ENCODE measurements at places on chromosomes 3 and 15.

GRCh38 chr15:93825682-93826081 is 405.7 kb upstream of the MCTP2 start:
- no peak for DNase-seq

- no peak for DNase-seq
These were observed 128.3 kb downstream of the GOLIM4 start for GRCh38 chr3:167967257-167968036.

- DNase-seq = no peak
These were observed 102.1 kb downstream of the DUT start for GRCh38 chr15:48433226-48433886.

GRCh38 chr3:142951794-142952193 is 11.7 kb downstream of the PAQR9 start:
- no peak for DNase-seq

GRCh38 chr15:73318463-73319351 is 50.1 kb downstream of the HCN4 start:
- DNase-seq = no peak

DNA sequence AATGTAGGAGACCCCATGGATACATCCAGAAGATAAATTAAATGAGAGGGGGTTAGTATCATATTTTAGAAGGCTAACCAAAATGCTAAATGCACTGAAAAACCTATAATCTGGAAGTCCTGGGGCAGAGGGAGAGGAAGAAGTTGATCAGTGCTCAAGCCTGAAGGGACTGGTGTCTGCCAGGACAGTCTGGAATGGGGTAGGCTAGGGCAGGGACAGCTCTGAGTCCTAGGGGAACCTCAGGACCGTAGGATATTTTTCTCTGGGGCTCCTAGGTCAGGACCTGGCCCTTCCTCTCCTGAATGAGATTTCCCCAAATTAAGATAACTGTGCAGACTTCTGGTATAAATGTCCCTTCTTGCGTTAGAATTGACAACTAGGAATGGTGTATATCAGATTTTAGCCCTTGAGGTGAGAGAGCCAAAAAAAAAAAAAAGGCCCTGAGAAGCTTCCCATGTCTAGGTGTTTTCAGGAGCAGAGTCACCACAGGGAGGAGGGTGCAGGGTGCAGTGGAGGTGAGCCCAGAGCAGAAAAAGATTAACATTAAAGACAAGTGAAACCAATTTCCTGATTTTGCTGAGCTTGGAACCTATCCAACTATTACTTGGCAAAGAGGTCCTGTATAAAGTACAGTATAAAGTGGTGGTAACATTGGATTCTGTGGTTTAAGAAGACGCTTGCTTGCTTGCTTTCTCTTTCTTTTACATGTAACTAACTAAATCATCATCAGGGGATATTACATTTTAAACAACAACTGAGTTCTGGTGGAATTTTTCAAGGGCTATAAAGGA is 63.5 kb downstream of the HACD2 start:
- no peak for DNase-seq

Measured in NCI-H774 (cell line).